ENCODE measurements at places on chromosomes 13 and 19.
A peak's percentile ranks its signal among the peaks of the same experiment; 100 is the strongest.

GRCh38 chr19:19149435-19149834, 11.2 kb upstream of the TMEM161A start:
- no peak for DNase-seq

DNA sequence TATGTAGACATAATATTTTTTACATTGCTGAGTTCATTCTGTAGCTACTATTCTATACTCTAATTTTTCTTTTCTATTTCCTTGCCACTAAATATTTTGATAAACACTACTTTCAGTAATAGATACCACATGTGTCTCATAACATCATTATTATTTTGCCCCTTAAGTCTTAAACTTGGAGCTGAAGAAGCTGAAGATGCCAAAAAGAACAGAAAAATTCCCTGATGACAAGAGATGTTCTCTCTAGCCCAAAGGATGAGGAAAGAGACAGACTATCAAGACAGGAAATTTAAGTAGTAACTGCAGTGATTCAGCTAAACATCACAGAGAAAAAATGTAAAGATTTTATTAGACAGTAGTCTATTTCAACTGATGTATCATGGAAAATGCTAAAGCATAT, 322.0 kb upstream of the KLHL1 start:
- DNase-seq: no peak

DNA sequence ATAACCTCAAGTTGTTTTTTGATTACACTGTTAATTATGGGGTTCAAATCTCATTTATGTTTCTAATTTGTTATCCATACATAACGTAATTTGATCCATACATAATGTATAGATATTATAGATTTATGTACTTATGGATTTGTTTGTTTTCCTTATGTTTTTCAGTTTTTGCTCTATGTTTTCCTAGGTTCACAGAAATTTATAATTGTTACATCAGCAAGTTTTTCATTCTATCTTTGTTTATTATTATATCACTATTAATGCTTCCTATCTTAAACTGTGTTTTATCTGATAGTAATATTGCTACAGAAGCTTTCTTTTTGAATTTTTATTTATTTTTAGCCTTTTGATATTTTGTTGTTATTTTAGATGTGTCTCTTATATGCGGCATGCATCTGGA, 194.3 kb upstream of the SOX21 start:
- no peak for DNase-seq

GRCh38 chr13:33277946-33278345, 7.6 kb downstream of the STARD13 start:
- no peak for DNase-seq

DNA sequence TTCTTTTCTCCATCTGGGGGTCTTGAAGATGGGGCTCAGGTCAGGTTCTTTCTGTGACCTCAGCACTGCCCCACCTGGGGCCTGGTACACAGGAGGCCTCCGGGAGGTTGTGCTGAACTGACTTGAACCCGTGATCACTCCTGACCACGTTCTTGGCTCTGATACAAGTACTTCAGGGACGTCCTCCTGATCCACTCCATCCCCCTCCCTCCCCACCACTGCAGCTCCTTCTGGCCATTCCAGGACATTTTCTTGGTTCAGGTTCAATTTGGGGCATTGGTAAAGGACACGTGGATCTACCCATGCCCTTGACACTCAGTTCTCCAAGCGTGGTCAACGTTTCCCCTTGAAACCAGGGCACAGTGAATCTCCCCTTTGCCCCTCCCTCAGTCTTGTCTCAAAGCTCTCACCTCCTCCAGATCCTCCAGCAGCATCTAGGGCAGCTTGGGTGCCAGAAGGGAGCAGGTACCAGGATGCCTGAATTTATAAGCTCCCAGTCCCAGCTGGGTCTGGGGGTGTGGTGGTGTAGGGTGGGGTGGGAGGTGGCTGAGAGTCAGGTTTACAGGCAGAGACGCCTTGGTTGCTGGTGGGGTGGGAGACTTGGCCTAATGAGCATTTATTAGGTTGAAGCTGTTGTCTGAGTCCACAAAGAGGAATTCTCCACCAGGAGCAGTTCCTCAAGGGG, at the start of gene KLK15:
KLK15 (minus strand) TSS at position 458 of the 685 bp plus-strand sequence. CDS start 2,082 bp downstream, outside the sequence.
- no peak for DNase-seq

DNA sequence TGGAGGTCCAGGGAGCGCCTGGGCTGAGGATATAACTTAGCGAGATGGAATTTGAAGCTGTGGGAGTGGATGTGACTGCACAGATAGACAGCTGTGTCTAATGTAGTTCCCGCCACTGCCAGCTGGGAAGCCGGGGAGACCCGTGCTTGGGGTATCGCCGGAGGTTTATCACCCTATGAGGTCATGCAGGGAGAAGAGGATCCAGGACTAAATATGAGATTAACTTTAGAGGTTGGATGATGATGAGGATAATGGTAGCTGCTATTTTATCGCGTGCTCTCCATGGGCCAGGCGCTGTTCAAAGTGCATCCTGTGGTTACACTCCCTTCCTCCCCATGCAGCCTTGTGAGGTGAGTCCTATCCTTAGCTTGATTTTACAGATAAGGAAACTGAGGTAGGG, 19.9 kb downstream of the SSC5D start:
- DNase-seq: no peak

DNA sequence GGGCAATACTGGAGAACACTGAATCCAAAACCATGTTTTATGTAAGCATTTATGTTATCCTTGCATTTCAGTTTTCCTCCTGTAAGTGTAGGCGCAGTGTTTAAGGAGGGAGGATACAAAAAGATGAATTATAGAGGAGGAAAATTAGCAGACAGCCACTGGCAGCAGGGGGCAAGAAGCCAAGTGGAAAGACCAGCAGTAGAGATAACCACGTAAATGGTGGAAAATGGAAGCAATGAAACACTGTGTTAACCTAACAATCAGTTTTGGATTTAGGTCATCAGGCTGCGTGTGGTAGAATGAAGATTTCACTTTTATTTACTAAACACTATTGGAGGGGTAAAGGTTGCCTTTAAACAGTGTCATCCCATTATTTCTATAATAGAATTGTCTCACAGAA, 447.3 kb downstream of the GPC6 start:
- no peak for DNase-seq

GRCh38 chr13:40765602-40766001, 5.4 kb downstream of the MRPS31 start:
- no peak for DNase-seq

DNA sequence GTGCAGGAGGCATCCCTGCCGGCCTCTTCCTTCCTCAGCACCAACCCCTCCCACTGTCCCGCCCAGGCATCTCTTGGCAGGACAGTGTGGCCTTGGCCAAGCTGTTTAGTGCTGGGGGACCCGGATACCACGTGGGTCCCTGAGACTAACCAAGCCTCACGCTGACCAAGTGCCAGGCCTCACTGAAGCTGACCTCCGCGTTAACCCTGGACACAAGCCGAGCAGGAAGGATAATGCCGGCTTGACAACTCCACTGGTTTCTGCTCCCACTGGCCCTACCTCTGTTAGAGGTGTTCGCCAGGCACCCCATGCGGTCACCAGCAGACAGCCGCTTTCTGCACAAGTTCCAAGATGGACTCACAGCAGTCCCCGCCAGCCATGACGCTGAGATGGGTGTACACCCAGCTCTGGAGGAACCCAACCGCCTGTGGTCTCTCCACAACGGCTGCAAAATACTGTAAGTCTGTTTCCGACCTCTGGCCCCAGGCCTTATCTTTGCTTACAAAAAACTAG, 12.4 kb downstream of the GRTP1 start:
- no peak for DNase-seq

DNA sequence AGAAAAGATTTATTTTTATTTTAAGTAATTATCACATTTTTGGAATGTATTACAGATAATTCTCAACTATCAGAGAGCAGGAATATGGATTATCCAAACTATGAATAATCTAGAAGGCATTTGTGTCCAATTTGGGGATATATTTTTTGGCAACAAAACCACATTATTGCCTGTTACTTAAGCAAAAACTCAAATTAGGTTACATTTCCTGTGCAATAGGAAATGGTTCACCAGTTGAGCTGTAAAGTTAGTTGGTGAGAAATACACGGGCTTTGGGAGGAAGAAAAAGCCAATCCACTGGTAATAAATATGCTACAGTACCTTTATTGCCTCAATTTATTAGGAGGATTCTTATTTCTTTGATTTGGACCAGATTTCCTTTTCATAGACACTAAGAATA, 1075.2 kb downstream of the PCDH9 start:
- DNase-seq: no peak

GRCh38 chr19:3783660-3784584, 2.3 kb downstream of the MATK start:
- DNase-seq: no peak

- DNase-seq: peak; percentile 77
These were observed 2.4 kb downstream of the PTPRH start for GRCh38 chr19:55206664-55207500.

- no peak for DNase-seq
These were observed 1115.5 kb upstream of the SLC10A2 start for GRCh38 chr13:104181526-104182231.

DNA sequence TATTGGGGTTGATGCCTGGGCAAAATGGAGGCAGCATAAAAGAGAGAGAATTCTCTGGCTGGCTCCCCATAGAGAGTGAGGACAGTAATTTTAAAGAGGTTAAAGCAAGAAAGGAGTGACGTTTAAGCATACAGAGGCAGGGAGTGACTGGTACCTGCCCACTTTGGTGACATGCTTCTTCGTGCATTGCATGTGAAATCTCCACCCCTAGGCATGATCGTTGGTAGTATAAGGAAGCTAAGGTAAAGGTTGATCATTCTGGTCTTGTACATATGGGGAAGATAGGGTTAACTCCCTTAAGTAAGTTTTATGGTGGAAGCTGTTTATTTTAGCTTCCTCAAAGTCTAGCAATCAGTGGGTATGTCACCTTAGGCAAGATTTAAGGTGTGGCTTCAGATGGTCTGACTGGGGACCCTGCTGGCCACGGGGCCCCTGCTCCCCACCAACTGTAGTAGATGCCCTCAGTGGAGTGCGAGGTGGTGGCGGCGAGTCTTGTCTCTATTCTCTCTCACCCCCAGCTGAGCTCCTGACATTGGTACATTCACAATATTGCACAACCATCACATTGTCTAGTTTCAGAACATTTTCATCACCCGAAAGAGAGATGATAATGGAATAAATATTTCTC, 797.5 kb upstream of the SPRY2 start:
- DNase-seq: no peak

GRCh38 chr19:35786299-35787160, 11.2 kb downstream of the ARHGAP33 start:
- no peak for DNase-seq

- no peak for DNase-seq
These were observed 771.0 kb downstream of the EFNB2 start for GRCh38 chr13:105764486-105764885.

DNA sequence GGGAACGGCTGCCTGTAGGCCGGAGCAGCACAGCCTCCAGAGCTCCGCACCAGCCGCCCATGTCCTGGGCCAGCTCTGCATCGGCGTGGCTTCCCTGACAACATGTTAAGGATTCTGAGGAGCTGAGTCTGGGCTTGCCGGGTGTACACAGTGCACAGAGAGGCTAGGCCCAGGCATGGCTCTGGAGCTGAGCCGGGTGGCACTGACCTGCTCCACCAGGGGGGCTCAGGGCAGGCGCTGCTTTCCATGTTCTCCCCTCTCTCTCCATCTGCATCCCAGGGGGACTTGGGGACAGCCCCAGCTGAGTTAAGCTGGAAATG, 31.6 kb downstream of the AP1M1 start:
- no peak for DNase-seq

GRCh38 chr13:48808683-48809082, 155.0 kb downstream of the CYSLTR2 start:
- no peak for DNase-seq

DNA sequence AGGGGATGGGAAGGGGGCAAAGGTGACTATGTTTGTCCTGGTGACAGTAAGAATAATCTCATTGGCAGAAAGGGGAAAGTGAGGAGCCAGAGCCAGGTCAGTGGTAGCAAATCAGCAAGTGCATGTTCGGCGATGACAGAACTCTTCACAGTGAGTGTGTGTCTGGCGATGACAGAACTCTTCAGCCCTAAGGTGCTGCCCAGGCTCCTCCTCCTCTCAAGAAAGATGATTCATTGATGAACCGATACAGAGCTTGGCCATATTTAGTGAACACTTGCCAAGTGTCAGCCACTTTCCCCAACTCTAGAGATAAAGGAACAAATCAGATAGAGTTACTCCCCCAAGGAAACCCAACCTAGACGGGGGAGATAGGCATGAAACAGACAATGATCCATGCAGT, 199.3 kb upstream of the UBL3 start:
- DNase-seq: no peak

- DNase-seq: no peak
These were observed 477.3 kb downstream of the SUCLA2 start for GRCh38 chr13:47523771-47524170.

DNA sequence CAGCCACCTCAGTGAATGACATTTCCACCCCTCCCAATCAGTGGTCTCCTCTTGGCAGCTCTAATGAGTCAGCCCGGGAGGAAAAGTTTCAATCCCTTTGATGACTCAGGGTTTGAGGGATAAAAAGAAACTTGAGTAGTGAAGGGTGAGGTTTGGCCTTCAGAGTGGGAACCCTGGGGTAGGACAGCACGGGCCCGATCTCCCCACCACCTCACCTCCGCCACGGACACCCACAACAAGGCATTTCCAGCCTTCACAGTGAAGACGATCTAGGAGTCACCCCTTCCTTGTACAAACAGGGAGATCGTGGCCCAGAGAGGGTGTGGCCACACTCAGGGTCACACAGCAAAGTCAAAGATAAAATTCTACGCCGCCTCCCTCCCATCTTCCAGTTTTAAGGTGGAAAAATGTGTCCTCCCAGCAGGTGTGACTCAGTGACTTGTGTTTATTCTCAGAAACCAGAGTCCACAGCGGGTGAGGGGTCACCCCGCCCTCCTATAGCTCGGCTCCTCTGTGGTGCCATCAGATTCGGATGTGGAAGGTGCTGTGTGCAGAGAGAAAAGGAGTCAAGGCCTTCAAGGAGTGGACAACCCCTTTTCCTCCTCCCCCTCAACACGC, 12.3 kb downstream of the CIB3 start:
- no peak for DNase-seq

GRCh38 chr13:42356184-42356575, 84.2 kb downstream of the AKAP11 start:
- DNase-seq: no peak

GRCh38 chr19:39401549-39402345, 4.9 kb upstream of the ZFP36 start:
- no peak for DNase-seq

GRCh38 chr19:11887611-11888531, at the start of gene ZNF69:
Gene ZNF69 (plus strand): TSS chr19:11887782. CDS start chr19:11887924, 142 bp downstream.
- peak; percentile 89 for DNase-seq

Measured in left hindlimb (tissue), 1 donor.